ENCODE measurements at places on chromosomes 2 and 18.

- DNase-seq: no peak
Measured at GRCh38 chr2:133194362-133194655, 374.0 kb downstream of the NCKAP5 start.

- DNase-seq: no peak
Measured at GRCh38 chr2:230821991-230822520, 42.7 kb upstream of the ITM2C start.

DNA sequence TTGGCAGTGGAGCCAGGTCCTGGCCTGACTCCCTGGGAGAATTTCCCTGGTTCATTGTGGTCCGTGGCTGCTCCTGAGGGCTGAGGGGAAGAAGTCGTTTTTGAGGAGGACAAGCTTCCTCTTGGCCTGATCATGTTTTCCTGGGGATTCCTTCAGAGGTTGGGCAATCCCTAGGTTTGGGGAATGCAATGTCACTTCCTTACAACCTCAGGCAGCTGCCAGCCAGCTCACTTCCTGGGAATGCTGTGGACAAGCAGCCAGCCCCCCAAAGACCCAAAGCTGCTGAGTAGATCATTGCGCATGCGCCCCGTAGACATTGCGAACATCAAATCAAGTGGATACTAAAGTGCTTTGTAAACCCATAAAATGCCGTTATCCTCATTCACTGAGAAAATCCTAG is 7.7 kb upstream of the DNMT3A start:
- DNase-seq: no peak

DNA sequence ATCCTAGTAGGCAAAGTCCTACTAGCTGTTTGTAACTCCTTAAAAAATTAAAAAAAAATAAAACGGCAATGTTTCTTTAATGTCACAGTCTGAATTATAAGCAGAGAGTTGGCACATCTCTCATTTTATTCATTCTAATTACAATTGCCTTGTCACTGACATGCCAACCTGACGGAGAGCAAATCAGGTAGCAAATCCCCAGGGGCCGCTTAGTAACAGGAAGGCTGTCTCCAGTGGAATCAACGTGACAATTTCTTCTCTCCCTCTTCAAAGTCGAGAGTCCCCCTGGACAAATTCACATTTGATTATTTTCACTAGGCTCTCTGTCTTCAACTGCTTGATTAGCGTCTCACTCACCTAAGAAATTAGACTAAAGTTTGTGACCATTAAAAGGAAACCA is 1598.9 kb upstream of the PIK3C3 start:
- no peak for DNase-seq

- DNase-seq: no peak
Measured at GRCh38 chr2:55425431-55425831, 5.8 kb upstream of the CCDC88A start.

- no peak for DNase-seq
Measured at GRCh38 chr18:76464281-76465259, 30.5 kb downstream of the ZNF516 start.

GRCh38 chr2:15636972-15637785 is 45.5 kb downstream of the DDX1 start:
- DNase-seq: peak; percentile 85

DNA sequence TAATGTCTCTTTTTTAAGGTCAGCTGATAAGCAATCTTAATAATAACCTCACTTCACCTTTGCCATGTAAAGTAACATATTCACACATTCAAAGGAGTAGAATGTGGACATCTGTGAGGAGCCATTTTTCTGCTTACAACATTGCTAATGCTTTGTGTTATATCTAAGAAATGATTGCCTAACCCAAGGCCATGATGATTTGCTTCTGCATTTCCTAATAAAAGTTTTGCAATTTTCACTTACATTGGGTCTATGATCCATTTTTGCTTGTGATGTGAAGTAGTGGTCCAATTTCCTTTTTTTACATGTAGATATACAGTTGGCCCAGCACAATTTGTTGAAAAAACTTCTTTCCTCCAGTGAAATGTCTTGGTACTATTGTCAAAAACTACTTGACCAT is 22.0 kb downstream of the RELCH start:
- no peak for DNase-seq
